ENCODE measurements at places on chromosomes 4 and X. TPM values are rescaled to one million over a fixed set of nuclear protein-coding genes. Genes with fewer than 3 reads are reported as not detected.

DNA sequence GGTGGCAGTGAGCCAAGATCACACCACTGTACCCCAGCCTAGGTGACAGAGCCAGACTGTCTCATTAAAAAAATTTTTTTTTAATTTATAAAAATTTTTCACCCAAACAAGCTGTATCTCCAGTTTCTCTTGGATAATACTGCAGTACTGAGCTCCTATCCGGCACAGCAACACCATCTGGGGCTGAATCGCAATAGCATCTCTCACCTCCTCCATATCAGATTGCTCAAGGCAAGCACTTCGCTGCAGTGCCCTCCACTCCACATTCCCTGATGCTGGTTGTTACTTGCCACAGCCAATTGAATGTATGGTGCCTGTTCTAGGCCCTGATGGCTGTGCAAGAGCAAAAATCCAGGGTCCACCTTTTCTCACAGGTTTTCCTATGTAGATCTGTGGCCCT, 69.3 kb upstream of the FAM241A start:
- no peak overlapping the region for H3K4me3 ChIP-seq
- H3K27ac ChIP-seq, result no peak overlapping the region
- H3K36me3 ChIP-seq, result peaks cover 8% of the 10 kb centered on the region
- no peak for DNase-seq

- H3K4me3 ChIP-seq, result no peak overlapping the region
- H3K27ac ChIP-seq, result no peak overlapping the region
- 0 out of 2 replicates have a peak, but pooled peaks cover 4% of the 10 kb centered on the region for H3K4me1 ChIP-seq
- no peak for DNase-seq
- peaks cover 3% of the 10 kb centered on the region for H3K36me3 ChIP-seq
These were observed 34.5 kb upstream of the TLR2 start for GRCh38 chr4:153649572-153649991.

- H3K4me3 ChIP-seq, result no peak overlapping the region
- H3K4me1 ChIP-seq, result no peaks in the 10 kb centered on the region
- DNase-seq, result no peak
- peaks cover 16% of the 10 kb centered on the region for H3K36me3 ChIP-seq
- H3K27ac ChIP-seq, result no peak overlapping the region
These were observed 417.2 kb downstream of the RAPGEF2 start for GRCh38 chr4:159520074-159520473.

Gene RBMXL3
- total RNA-seq, result not detected

Measured in H9 (cell line).